Right renal cortex interstitium (tissue), 3 donors: ENCODE measurements at places on chromosomes 16 and 17.

DNA sequence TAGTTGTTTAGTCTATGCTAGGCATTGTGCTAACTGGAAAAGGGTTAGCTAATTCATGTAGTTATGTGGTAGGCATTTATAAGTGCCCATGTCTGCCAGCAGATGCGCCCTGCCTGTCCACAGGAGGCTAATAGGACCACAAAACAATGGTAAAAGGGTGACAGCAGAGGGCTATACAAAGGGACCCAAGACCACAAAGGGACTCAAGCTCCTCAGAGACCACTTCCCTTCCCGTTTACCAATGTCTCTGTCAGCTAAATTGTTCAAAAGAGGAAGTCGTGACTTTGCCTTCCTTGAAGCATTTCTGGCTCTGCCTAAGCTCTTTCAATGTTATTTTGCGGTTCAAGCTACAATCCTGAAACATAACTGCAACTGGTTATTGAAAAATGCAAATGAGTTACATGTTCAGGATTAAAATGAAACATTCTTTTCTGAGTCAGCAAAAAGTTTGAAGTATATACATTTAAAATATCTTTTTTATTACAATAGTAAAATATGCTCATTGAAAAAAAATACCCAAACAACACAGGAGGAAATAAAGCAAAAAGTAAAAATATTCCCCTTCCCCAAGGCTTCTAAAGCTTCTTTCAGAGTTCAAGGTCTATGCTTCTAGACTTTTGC, 149.2 kb downstream of the MAF start:
- DNase-seq: no peak

GRCh38 chr16:28279006-28279405, 13.3 kb upstream of the SBK1 start:
- DNase-seq: no peak

GRCh38 chr17:78991906-78992532, 12.3 kb upstream of the LGALS3BP start:
- DNase-seq: no peak

- DNase-seq: no peak
Measured at GRCh38 chr17:66950886-66951604, 13.5 kb upstream of the CACNG4 start.

GRCh38 chr17:53979991-53980390, 157.3 kb downstream of the KIF2B start:
- DNase-seq: no peak

- no peak for DNase-seq
Measured at GRCh38 chr16:65634291-65634690, 512.4 kb upstream of the CDH11 start.

DNA sequence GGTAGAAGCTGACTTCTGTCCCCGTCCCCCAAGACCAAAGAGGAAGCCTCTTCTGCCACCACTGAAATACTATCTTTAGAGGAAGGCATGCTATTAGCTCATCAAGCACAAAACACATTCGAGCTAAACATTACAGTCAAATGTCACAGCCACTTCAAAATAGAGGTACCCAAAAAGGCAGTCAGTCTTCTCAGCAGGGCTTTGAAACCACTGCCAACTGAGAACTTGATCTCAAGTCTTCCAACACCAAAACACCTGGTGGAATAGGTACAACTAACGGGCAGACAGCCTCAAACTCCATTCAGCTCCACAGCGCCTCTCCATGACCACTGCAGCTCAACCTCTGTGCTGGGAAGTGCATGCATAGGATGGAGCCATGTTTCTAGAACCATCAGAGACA, 36.0 kb downstream of the ZFHX3 start:
- DNase-seq: no peak

DNA sequence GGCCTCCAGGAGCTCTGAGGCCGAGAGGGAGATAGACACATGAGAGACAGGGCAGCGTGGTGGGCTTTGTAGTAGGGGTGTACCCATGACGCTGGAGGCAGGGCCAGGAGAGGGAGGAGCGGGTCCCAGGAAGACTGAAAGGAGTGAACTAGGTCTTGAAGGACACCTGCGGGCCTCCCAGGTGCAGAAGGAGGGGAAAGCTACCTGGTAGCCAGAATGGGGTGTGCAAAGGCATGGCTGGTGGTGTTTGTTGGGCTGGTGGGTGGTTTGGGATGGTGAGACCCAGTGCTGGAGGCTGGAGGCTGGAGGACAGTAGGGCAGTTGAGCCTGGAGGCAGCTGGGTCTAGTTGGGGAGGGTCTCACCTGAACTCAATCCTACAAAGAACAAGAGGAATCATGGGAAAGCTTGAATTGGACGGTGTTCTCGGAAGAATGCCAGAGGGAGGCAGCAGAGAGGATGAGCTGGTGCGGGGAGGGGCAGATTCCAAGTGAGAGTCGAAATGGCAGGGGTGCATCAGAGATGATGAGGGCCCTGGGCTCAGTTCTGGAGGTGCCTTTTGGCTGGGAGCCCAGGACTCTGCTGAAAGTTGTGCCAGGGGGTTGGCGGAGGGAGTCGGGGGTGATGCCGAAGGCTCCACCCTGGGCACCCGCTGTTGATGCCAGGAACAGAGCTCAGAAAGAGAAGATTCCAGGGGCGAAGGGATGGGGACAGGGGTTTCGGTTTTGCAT, 21.2 kb downstream of the C1QTNF1 start:
- no peak for DNase-seq

DNA sequence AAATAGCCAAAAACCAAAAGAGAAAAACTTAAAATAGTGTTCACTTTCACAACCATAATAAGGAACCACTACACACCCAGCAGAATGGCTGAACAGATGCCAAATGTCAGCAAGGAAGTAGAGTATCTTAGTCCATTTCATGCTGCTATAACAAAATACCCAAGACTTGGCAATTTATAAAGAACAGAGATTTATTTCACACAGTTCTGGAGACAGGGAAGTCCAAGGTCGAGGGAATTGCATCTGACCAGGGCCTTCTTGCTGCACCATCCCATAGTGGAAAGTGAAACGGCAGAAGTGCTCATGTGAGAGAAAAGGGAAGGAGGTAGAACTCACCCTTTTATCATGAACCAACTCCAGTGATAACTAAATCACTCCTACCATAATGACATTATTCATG, 33.8 kb upstream of the CCL22 start:
- no peak for DNase-seq

- DNase-seq: no peak
Measured at GRCh38 chr16:81623365-81624102, 155.6 kb upstream of the PLCG2 start.
